ENCODE measurements at places on chromosomes 16 and 17.

GRCh38 chr16:67104061-67104460, 5.7 kb upstream of the PHAF1 start:
- no peak for DNase-seq

DNA sequence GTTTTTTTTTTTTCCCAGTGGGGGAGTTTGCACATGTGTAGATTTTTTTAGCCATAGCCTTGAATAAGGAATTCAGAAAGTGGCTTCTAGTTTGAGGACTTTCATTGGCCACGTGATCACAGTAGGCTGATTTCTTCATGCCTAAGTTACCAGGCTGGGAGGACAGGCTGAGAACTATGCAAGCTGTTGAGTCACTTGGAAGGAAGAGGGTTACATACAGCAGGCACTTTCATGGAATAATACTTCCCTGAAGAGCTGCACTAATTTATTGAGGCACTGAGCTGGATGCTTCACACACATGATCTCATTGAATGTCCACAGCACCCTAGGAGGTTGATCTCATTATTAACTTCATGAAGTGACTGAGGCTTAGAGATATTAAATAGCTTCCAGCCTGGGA, 22.8 kb downstream of the PRKCB start:
- DNase-seq, result no peak

- no peak for DNase-seq
Measured at GRCh38 chr16:29154676-29155121, 169.8 kb downstream of the LAT start.

GRCh38 chr17:15951368-15952047, 6.6 kb downstream of the ADORA2B start:
- DNase-seq, result no peak

DNA sequence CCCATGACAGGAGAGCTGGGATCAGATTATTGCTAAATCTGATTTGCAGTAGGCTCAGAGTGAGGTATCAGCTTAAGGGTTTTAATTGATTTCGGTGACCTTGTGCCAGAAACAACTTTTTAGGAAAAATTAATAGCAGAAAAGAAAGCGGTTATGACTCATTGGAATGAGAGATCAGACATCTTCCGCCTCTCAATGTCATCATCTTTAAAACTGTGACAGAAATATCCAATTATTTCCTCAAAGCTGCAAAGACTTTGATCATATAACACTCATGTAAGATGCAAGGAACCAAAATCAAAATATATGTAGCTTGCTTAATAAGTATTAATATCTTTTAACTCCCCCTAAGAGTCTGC, 190.1 kb upstream of the FOXF1 start:
- no peak for DNase-seq

All from stimulated activated CD4-positive, alpha-beta T cell treated with anti-CD3 and anti-CD28 coated beads, Interleukin-4, amount 100 ng/mL, for 1 hour (primary cell).